ENCODE measurements at places on chromosomes 16 and 17.

DNA sequence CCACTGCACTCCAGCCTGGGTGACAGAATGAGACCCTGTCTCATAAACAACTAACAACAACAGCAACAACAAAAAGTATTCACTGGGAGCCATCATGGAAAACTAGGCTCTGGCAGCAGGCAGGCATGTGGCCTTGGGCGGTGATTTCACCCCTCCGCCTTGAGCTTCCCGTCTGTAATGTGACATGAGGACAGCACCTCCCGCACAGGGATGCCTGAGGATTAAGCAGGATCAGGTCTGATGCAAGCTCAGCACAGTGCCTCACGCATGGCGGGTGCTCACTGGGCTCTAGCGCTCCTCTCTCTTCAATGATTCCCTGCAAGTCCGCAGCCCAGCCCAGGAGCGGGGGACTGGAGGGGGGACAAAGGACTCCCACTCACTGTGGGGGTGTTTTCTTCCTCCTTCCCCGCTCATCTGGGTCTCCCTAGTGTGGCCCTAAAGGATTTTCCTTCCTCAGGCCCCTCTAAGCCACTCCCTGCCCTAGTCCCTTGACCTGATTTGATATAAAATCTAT is 2.8 kb downstream of the PLCD3 start:
- DNase-seq = no peak

GRCh38 chr17:73694491-73694890 is 50.2 kb upstream of the SDK2 start:
- DNase-seq = no peak

GRCh38 chr17:80751946-80752581 is 207.4 kb downstream of the RPTOR start:
- DNase-seq = no peak

- no peak for DNase-seq
These were observed 16.9 kb downstream of the PRSS27 start for GRCh38 chr16:2702871-2703745.

DNA sequence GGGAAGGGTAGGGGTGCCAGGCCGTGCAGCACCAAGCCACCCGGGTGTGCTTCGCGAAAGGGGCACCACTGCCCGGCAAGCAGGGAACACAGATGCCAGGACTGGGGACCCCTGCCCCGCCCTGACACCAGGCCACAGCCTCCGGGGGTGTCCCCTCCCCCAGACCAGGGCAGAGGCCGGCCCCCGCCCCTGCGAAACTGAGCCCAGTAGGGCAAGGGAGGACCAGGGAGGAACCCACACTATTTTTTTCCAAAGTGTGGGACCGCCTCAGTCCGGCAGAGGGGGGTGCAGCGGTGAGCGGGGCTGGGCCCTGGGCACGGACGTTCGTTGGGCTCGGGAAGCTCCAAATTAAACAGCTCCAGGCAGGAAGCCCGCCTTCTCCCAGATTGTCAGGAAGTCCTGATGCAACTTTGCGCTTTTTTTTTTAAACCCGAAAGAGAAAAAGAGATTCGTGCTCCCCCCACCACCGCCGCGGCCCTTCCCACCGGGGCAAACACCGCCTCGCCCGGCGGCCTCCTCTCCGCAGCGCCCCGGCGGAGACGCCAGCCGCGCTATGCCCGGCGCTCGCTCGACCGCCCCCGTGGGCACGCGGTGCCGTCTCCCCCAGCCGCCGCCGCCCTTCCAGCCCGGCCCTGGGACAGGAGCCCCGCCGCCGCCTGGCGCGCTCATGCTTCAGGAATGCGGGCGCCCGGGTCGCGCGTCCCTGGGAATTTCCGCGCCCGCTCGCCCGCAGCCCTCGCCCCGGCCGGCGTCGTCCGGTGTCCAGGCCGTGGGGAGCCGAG is 755 bp downstream of the PIEZO1 start:
- peak; percentile 21 for DNase-seq

GRCh38 chr16:10609402-10609774 is 29.0 kb upstream of the EMP2 start:
- no peak for DNase-seq

DNA sequence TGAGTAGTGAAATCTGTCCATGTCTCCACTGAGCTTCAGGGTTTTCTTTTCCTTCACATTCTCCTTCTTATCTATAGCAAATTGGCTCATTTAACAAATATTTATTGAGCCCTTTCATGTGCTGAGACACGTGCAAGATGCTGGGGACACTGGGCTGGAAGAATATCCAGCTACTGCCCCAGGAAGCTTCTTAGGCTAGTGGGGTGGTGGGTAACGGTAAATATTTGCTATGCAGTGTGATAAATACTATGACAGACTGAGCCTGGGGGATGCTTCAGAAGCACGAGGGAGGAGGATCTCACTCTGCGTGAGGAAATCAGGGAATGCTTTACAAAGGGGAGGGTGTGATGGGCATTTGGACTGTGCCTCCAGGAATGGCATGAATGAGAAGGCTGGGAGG is 524.1 kb downstream of the GRIN2A start:
- no peak for DNase-seq

DNA sequence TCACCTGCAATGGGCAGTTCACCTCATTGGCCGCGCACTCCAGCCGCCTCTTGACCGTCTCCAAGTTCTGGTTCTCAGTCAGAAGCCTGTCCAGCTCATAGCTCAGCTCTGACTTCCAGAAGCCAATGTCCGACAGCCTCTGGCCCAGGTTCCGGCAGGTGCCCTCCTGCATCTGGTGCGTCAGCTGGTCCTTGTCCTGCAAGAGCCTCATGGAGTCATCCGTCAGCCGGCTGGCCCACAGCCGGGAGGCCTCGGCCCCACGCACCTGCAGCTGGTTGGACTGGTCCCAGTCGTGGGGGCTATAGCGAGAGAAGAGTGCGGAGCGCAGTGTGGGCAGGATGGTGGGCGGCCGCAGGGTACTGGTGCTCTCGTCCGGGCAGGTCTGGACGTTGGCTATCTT is 424 bp downstream of the TEKT5 start:
- DNase-seq = no peak

GRCh38 chr16:51138178-51138577 is 12.9 kb downstream of the SALL1 start:
- no peak for DNase-seq

Data from stimulated activated CD4-positive, alpha-beta T cell treated with anti-CD3 and anti-CD28 coated beads, Interleukin-15, amount 100 ng/mL, for 1 hour (primary cell).